Mammary epithelial cell (primary cell): ENCODE measurements at places on chromosomes 16 and 17.
A peak's percentile ranks its signal among the peaks of the same experiment; 100 is the strongest.

DNA sequence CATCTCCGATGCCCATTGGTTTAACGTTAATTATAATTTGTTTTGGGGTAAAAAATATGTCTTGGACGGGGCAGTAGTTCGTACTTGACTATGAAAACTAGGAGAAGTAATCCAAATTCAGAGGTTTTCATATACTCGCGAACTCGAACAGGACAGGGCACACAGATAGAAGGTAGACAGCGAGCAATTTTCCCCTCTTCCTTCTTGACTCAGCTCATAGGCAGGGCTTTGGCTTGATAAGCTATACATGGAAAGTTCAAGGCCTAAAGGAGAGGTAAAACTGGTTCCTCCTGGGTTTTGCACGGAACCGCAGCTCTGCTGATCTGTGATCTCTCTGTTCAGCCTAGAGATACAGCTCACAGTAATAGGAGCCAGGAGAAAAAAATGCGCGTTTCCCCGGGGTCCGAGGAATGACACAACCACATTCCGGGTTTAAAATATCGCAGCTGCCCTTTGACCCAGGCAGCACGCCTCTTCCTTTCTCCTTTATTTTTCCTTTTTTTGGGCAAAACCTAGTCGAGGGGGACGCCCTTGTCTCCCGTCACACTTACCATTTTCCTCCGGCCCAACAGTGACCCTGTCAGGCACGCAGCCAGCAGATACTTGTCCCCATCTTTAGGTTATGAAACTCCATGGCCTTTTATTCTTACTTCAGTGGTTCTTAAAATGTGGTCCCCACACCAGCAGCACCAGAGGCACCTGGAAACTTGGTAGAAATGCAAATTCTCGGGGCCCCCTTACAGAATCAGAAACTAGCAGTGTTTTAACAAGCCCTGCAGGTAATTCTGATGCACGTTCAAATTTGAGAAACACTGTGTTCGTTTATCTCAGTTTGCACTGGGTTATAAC, 1.7 kb upstream of the LASP1 start:
- DNase-seq = no peak

DNA sequence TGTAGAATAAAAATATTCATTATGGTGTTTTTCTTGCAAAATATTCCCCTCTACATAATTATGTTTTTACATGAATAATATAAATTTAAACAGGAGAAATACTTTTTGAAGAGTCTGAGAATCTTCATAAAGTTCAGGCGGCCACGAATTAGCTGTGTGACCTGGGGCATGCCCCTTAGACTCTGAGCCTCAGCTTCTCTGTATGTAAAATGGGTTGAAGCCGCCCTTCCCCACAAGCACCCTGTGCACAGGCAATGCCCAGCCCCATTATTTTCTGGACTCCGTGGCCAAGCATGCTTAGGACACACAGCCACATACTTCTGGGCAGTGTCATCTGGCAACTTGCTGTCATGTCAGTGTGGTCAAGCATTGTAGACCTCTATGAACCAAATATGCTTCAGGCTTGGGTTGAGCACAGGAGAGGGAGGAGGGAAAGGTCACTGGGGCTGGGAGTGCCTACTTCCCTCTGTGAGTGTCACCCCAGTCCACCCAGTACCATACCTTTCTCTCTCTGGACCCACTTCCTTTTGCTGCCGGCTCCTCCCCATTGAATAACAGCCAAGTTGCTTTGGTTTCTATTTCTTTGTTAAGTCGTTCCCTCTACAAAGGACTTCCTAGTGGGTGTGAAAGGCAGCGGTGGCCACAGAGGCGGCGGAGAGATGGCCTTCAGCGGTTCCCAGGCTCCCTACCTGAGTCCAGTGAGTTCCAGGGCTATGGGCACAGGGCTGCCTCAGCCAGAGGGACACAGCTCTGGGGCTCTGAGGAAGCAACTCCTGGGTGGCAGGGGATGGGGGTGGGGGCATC, at the start of gene LGALS9:
Gene LGALS9, plus strand, starts transcription at position 582 of the 804 bp plus-strand sequence. Its CDS starts 78 bp downstream, at position 660.
- peak; percentile 29 for DNase-seq

- DNase-seq = no peak
Measured at GRCh38 chr17:8557176-8557806, 73.2 kb downstream of the MYH10 start.

DNA sequence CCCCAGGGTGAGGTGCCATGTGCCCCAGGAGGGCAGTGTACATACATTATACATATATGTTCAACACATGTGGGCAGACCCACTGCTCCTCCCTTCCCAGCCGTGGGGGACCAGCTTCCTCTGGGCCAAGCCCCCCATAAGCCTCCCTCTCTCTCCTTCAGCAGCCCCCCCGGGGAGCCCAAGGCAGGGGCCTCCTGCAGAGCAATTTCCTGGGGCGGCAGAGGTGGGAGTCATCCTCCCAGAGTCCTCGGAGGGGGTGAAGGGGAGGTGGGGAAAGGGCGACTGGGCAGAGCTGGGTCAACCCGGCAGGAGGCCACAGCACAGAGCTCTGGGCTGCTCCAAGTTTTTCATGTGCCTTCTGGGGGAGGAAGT, 235.1 kb downstream of the ZNF423 start:
- DNase-seq = no peak

DNA sequence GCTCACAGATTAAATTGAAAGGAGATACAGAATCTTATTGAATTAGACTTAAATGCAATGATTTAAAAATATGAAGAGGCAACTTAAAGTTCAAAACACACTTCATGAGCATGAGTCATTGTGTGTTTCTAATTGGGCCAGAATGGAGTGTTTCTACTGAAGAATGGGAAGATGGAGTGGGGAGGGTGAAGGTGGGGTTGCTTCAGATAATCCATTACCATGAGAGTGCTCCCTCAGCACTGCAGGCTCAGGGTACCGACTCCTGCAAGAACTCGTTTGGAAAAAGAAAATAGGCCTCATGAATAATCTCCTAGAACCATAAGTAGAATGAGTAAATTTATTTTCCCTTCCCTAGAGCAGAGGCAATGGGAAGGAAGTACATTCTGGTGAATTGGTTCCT, 372.8 kb downstream of the TOX3 start:
- DNase-seq = no peak

GRCh38 chr16:22857296-22858025, 43.5 kb downstream of the HS3ST2 start:
- DNase-seq = no peak

DNA sequence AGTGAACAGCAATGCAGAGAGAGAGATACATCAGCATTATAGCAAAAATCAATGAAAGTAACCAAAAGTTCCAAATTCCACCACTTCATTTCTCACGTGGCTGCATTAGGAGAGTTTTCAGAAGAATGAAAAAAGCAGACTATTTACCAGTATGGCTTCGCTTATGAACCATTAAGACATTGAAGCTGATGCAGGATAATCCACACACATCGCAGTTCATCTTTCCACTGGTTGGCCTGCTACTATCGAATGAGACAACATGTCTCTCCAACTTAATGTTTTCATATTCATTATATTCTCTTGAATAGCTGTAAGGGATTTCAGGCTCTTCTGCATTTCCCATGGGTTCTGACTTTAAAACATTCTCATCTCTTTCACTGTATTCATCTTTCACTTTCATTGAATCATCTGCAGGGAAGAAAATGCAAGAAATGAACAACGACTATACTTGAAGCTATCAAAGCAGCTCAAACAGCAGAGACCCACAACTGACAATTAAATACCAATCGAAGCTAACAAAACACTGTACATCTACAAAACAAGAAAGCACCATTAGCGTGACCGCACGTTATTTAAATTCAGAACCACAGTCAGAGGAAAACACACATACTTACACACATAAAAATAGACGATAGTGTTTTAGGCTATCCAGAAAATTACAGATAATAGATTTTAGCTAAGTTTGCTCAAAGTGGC, 54.9 kb downstream of the GRB7 start:
- no peak for DNase-seq

DNA sequence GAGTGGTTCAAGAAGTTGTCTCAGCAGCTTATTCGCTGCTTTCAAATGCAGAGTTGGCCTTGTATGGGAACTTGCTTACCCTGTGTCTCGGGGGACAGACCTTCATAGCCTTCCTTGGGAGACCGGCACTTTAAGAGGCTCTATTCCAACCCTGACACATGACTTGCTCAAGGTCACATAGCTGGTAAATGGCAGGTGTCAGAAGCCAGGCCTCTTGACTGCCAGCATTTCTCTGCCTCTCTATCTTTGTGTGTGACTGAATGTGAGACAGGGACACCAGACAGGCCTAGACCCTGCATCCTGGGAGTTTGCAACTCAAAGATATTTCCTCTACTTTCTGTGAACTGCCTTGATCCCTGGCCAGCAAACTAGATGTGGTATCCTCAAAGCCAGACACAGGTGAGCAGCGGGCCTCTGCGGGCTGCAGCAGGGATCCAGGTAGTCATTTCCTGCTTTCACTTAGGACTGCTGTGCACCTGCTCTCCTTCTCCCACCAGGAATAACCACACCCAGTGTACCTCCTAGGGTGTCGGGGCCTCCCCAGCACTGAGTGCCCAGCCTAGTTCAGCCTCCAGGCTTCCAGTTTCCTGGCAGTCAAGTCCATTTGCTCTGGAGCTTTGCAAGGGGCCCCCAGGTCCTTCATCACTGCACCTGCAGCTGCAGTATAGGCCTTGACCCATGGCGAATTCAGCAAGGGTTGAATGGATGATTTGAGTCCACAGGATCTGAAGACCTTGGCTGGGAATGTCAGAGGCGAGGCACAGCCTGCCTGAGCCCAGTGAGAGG, 116.6 kb upstream of the TNRC6C start:
- DNase-seq = no peak

DNA sequence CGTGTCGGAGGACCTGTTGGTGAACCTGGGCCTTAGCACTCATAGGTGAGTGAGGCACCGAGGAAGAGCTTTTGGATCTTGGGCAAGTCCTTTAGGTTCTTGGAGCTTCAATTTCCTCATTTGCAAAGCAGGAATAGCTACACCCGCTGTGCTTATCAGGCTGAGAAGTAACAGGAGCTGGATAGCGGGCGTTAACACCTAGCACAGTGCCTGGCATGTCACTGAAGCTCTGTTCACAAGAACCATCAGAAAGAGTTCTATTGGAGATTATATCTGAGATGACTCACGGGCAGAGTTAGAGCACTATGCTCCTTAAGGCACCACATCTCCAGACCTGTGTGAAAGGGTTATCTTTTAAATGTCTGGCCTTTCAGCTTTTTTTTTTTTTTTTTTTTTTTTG, 12.8 kb downstream of the MEOX1 start:
- no peak for DNase-seq

DNA sequence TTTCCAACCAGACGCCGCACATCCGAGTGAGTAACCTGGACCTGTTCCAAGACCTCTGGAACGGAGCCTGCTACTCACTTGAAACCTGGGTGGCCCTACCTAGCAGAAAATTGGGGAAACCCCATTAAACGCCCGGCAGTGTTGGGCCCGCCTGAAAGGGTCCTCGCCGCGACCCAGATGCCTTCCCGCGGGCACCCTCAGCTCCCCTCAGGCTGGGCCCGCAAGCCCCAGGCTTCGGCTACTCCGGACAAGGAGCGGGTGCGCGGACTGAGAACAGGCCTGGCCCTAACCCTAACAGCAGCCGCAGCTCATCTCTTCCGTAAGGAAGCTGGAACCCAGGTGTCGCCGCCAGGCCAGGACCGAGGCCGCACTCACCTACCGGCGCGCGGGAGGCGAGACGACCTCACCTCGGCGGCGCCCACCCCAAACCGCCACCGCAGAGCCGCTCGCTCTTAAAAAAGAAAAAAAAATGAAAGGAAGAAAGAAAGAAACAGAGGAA, 344 bp downstream of the PSME3IP1 start:
- DNase-seq = peak; percentile 72

GRCh38 chr17:32909787-32910369, 18.1 kb upstream of the TMEM98 start:
- peak; percentile 69 for DNase-seq

DNA sequence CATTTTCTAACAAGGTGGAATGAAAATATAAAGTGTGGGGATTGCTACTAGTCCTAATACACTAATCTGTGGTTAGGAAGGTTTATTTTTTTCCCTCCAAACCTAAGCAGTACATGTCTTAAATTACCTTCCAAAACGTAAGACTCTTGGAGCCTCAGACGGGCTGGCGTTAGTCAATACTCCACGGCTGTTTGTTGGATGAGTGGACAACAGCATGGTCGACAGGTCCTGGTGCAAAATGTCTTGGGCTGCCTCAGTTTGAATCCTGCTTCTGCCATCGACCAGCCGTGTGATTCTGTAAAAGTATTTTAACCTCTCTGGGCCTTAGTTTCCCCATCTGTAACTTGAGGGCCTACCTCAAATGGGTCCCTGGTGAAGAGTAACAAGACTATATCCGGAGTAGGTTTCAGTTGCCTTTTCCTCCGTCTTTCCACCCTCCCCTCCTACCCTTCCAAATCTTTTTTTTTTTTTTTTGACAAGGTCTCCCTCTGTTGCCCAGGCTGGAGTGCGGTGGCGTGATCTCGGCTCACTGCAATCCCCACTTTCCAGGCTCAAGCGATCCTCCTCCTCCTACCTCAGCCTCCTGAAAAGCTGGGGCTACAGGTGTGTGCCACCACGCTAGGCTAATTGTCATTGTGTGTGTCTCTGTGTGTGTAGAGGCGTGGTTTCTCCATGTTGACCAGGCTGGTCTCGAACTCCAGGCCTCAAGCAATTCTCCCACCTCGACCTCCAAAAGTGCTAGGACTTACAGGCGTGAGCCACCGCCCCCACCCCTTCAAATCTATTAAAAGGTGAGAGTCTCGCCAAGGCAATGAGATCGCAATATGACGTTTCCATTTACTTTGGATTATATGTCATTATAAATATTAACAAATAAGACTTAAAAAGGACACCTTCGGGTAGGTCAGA, 5.8 kb downstream of the SCGB1C2 start:
- DNase-seq = no peak

- DNase-seq = no peak
Measured at GRCh38 chr17:42982266-42982665, 1.9 kb downstream of the RUNDC1 start.

GRCh38 chr17:12744298-12744697, 45.0 kb upstream of the ARHGAP44 start:
- DNase-seq = no peak

DNA sequence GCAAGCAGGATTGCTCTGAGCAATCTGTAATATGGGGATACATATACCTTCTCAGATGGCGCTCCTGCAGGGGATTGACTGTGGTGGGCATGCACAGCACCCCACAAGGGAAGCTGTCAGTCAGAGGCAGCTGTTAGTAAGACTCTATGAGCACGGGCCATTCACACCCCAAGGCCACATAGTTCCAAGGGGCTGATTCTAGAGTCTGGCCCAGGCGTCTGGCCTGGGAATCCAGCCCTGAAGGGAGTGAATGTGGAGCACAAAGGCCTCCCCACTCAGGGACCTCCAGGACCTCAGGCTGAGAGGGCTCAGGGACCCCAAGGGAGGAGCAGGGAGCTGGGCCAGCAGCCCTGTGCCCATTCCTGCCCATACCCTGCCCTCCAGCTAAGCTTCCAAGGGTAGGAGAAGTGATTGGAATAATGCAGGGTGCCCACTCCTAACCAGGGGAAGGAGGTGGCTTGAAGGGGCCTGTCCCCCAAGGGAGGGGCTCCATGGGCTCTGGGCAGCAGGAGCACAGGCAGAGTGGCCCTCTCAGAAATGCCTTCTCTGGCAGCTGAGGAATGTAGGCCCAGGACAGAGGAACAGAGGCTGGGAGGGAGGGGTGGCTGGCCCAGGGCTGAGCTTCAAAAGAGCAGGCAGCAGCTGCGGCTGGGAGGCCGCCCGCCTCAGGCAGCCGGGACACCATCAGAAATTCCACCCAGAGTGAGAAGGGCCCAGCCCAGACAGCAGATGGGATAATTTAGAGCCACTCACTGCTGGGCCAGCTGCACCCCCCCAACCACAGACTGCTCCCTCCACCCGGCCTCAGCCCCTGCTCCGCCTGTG, 48.9 kb upstream of the MRPS23 start:
- no peak for DNase-seq
